ENCODE measurements at places on chromosomes 16 and 17.

DNA sequence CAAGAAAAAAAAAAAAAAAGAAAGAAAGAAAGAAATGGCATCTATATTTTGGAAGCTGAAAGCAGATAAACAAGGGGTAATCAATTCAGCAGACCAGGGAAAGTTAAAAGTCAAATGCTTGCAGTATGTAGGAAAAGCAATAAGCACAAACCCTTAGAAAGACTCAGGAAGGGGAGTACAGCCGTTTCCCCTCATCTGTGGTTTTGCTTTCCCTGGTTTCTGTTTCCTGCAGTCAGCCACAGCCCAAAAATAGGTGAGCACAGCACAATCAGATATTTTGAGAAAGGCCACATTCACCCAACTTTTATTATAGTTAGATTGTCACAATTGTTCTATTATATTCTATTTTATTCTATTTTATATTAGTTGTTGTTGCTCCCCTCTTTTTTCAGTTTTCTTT is 14.4 kb upstream of the ALOX12 start:
- DNase-seq = no peak

DNA sequence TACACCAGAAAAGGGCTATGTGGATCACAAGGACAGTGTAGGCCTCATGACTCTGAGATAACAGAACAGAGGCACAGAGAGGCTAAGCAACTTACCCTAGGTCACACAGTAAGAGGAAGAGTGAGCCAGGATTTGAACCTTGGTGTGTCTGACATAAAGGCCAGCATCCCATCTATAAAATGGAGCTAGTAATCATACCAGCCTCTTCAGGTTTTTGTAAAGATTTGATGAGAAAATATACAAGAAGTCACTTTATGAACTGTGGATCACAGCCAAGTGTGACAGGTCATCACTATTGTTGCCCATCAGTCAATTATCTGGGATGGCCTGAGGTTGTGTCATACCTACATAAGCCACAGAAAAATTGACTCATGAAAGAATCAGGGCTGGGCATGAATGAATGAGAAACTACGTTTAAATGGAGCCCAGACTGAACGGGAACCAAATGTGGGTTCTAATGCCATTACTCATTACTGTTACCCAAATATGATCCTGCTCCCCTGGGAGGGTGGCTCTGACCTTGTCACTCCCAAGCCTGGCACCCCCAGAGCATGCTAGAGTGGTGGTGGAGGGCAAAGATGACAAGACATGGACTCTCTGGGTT is 21.0 kb downstream of the FBXO39 start:
- no peak for DNase-seq

DNA sequence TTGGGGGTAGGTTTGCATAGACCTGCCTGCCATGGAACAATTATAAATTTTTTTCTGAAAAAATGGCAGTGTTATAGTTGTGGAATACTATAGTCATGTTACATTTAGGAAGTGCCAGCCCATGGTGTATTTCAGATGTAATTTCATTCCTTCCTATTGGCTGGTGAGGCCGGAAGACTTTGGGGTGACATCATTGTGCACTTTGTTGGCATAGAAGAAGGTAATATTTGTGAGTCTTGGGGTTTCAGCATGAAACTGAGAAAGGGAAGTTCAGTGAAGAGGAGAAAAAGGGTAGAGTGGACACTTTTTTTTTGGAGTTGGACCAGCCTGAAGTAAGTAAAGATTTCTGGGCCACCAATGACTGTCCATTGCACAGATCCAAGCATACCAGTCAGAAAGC is 16.0 kb upstream of the HEATR6 start:
- DNase-seq = peak; percentile 38

DNA sequence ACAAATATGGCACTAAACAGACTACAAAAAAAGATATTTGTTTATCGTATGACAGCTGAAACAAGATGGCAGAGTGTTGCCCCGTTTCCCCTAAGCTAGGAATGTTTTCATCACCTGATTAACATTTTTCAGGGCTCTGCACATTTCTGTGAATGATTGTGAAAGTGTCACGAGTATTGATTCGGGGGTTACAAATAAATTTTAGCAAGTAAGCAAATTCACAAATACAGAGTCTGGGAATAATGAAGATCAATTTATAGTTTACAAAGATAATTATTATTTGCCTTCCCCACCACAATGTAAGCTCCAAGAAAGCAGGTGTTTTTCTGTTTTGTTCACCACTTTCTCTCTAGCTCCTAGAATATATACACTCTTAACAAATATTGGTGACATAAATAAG is 361.2 kb upstream of the ERCC4 start:
- no peak for DNase-seq

- peak; percentile 53 for DNase-seq
Observed at GRCh38 chr16:27402964-27403600, 1.1 kb downstream of the IL21R start.

- DNase-seq = peak; percentile 3
Observed at GRCh38 chr17:26809033-26809432, 484.9 kb upstream of the WSB1 start.
